Activated T-helper 1 cell treated with anti-CD3 and anti-CD28 coated beads, Interleukin-2, amount 50 U/mL, for 16 hours (primary cell): ENCODE measurements at places on chromosomes 13 and 19.
A peak's percentile ranks its signal among the peaks of the same experiment; 100 is the strongest.

- no peak for DNase-seq
Observed at GRCh38 chr13:49616676-49617065, 11.6 kb upstream of the ARL11 start.

GRCh38 chr19:18058208-18059009 is 28.3 kb downstream of the IL12RB1 start:
- DNase-seq, result peak; percentile 69

DNA sequence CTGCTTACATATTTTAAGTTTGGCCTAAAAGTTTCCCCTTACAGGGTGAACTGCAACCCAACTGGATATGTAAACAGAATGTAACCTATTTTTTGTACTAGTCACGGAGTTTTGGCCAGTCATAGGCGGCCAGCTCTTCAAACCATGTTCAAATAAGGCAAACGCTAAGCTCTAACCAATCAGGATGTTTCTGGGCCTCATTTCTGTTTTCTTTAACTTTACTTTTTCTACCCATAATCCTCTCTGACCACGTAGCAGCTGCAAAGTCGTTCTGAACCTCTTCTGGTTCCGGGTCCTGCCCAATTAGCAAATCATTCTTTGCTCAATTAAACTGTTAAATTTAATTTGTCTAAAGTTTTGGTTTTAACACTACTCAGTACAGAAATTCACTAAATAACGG is 8.2 kb upstream of the ZMYM2 start:
- DNase-seq, result no peak

DNA sequence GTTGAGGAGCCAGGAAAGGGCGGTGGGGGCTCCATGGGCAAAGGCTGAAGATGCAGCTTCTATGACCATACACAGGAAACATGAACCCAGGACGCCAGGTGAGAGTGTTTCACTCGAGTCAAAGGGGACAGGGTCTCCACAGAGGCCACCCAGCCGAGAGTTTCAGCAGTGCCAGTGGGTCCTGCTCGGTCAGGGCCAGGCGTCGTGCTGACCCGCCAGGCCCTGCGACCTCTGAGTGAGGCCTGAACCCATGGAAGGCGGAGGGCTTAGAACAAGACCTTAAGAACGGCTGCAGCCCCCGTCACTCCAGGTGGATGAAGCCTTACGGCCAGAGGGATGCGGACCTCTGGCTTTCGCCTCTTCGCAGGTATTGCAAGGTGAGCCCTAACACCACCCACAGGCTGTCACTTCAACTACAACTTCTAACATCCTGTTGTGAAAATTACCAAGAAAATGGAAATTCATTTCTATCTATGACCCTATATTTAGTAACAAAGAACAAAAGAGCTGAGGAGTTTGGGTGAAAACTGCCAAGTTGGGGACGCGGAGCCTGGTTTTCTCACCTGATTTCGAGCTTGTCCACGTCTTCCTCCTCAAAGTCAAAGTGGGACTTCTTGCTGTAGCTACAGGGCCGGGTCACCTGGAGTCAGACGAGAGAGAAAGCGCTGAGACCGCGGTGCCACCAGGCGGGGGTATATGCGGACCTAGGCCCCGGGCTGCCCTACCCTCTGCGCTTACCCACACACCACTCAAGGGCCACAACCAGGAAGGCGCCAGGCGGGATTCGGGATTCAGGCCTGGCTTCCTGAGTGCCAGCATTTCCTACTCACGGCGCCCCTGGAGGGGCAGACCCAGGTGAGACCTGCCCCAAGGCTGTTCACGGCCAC is 50.1 kb upstream of the C13orf46 start:
- no peak for DNase-seq

DNA sequence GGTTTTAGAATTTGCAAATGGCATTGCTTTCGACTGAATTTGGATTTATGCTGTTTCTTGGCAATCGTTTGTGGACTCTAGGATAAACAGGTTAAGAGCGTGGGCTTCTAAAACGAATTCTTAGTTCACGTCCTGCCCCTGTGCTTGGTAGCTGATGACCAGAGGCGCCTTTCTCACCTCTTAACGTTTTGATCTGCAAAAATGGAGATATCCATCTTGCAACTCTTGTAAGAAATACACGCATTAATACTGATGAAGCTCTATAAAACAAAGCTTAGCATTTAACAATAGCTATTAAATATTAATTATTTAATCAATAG is 580 bp upstream of the KATNAL1 start:
- no peak for DNase-seq

DNA sequence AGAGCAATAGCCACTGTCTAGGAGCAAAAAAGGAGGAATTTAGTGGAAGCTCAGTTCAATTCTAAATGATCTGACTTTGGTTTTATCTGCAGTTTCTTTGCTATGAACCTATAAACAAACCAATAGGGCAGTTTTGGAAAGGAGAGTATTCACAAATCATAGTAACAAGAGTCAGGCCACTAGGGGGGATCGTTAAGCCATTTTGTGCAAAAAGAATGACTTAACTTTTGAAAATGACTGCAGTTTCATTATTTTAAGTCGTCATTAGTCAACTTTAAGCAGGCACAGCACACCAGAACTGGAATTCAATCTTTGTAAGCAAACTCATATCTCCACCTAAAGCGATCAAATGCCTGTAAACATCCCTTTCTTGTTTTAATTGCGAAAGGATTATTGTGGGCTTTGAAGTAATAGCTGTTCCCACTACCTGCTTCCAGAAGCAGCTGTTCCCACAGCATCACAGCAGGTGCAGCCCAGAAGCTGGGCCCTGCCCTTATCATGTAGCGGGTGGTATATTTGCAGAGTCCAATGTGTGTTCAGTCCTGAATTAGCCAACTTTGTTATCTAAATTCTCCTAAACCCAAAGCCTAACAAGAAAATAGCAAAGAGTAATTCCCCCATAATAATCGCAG is 51.5 kb downstream of the SOX21 start:
- no peak for DNase-seq

GRCh38 chr19:43818500-43818899 is 8.6 kb upstream of the ZNF283 start:
- no peak for DNase-seq

DNA sequence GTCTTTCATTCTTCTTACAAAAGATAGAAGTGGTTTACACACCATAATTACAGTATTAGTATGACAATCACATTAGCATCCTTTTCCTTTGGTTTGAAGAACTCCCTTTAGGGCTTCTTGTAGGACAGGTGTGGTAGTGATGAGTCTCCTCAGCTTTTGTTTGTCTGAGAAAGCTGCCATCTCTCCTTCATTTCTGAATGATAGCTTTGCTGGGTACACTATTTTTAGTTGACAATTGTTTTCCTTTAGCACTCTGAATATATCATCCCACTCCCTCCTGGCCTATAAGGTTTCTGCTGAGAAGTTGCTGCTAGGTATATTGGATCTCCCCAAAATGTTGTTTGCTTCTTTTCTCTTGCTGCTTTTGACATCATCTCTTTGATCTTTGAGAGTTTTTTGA is 39.3 kb downstream of the RASA3 start:
- DNase-seq, result no peak

GRCh38 chr19:40806423-40807146 is 7.6 kb downstream of the EGLN2 start:
- DNase-seq, result peak; percentile 65

DNA sequence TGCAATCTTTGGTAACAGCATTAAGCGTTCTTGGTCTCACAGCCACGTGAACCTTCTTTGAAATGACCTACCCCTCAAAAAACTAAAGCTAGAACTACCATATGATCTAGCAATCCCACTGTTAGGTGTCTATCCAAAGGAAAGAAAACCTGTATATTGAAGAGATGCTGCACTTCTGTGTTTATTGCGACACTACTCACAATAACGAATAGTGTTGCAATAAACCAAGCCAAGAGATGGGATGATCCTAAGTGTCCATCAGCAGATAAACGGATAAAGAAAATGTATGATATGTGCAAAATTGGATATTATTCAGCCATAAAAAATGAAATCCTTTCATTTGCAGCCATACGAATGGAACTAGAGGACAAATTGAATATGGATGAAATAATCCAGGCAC is 637.9 kb downstream of the EFNB2 start:
- no peak for DNase-seq

DNA sequence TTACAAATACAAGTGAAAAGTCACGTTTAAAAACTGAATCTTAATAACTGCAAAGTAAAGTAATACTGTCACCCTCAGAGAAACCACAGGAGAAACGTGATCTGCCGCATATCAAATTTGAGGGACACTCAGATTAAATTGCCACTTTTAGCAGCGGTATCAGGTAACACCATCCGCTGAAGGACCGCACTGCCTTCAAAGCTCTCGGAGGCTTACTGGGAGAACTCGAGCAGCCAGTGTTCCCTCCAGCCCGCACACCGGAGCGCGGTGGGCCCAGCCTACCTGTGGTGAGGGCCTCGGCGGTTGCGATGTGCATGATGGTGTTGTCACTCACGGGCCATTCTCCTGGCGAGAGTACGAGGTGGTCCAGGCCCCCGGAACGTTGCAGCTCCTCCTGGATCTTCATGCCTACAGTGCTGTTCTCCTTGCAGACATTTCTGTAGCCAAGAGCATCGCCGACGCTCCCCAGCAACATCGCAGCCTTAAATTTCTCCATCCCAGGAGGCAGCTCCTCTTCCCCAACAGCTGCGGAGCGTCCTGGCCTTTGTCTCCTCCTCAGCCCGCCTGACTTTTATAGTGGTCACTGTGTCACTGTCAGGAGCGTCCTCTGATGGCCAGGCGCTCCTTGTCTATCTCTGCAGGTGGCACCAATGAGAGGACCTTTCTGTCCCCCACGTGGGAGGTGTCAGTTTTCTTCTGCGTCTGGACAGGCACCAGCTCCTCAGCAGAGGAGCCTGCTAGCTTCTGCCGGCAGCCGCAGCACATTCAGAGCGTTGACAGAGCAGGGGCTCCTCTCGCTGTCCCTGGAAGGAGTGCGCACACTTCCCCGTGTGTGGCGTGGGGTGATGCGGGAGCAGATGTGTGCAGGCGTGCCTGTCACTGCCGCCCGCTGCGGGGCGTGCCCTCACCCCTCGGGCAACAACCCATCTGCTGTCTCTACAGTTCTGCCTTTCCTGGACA is at the start of gene ADPRHL1:
TSS of gene ADPRHL1 (minus strand) at position 547 of the 960 bp plus-strand sequence. CDS start at position 496, 51 bp downstream.
- DNase-seq, result no peak

DNA sequence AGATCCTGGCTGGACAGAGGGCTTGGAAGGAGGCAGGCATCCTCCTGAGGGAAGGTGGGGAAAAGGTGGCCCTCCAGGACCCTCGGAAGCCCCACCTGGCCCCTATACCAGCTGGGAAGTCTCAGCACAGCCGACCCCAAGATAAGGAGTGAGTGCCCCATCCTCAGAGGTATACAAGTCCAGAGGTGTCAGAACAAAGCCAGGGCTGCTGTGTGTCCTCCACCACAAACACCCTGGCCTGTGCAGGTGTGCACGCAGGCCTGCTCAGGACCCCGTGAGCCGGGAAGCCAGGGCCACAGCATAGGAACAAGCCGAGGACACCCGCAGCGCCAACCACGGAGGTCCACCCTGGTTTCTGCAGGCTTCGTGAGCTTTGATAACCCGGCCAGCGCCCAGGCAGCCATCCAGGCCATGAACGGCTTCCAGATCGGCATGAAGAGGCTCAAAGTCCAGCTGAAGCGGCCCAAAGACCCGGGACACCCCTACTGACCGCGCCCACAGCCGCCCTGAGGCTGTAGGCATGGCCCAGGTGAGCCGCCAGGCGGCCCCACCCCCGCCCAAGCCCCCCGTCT is 68.6 kb downstream of the CELF5 start:
- DNase-seq, result no peak
